Cardiac septum (tissue), 1 donor: ENCODE measurements at places on chromosomes 3 and 15. TPM values are rescaled to one million over a fixed set of nuclear protein-coding genes. Genes with fewer than 3 reads are reported as not detected.

The NGLY1 gene
- 29.3 TPM for total RNA-seq

GRCh38 chr15:52424856-52425431 is 103.7 kb downstream of the MYO5A start:
- DNase-seq, result no peak

GRCh38 chr3:112654979-112655378 is 14.0 kb upstream of the CCDC80 start:
- DNase-seq, result no peak

- no peak for DNase-seq
Measured at GRCh38 chr3:49523756-49524747, 30.2 kb upstream of the BSN start.

The TMEM158 gene
- total RNA-seq, result 0.38 TPM

DNA sequence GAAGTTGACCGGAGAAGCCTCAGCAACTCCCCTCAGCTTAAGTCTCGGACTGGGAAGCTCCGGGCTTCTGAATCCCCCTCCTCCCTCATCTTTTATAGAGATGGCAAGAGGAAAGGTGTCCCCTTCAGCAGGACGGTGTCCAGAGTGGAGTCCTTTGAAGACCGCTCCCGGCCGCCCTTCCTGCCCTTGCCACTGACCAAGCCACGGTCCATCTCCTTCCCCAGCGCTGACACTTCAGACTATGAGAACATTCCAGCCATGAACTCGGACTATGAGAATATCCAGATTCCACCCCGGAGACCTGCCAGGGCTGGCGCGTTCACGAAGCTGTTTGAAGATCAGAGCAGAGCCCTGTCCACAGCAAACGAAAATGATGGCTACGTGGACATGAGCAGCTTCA is 2.4 kb downstream of the FGD5 start:
- DNase-seq, result no peak

GRCh38 chr15:65355173-65355987 is 22.4 kb downstream of the IGDCC3 start:
- no peak for DNase-seq

DNA sequence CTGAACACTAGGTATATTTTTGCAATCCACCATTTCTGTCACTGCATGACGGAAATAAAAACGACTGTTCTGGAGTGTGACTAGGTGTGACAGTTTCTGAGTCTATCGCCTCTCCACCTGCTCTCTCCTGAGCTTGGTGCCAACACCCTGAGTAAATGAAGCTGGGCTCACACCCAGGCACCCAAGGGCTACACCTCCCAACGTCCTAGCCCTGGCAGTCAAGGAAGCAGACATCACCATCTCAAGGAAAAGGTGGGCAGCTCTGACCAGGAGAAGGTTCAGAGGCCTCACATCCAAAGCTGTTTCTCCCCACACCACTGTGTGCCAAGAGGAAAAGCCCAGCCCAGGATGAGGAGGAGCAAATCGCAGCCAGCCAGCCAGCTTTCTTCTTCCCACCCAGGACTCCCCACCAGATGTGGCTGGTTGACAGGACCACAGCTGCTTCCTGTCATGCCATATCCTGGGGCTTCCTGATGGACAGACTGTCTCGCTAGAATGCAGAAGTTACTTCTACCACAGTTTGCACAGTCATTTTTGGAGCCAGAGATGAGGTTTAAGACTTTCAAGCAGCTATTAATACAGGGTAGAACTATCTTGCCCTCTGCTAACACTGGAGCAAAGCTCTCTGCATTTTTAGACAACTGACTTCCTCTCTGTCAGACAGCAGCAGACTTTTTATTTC is 3.3 kb downstream of the SCAMP2 start:
- DNase-seq, result peak; percentile 81

The ZNF662 gene
- total RNA-seq, result 6.6 TPM

The PRR20G gene
- not detected for total RNA-seq

The MST1 gene
- 6.4 TPM for total RNA-seq

The SLC38A3 gene
- total RNA-seq, result 6.6 TPM

DNA sequence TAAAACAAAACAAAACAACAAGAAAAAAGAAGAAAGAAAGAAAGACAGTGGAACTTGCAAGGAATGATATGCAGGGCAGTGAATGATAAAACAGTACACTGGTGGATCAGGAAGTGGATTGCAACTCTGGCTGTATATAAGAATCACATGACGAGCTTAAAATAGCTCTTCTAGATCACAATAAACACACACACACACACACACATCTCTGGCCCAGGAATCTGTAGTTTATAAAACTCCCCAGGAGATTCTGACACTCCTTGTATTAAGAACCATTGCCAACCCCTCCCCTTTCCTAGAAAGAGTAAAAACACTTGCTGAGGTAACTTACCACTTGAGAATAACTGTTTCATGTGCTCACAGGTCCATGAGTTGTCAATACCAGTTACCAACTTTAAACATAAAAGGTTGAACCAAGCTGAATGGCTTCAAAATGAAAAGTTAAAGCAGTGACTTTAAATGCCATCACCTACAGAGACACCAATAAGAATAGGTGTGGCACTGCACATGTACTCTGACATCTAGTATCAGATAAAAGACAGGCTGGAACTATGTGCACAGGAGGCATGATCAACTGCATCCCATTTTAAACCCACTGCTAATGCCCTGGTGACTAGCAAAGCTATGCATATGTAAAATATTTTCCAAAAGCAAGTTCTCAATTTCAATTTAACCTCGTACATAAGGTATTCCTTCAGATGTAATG is 3.9 kb downstream of the CPOX start:
- no peak for DNase-seq

GRCh38 chr3:73766599-73767381 is 142.0 kb upstream of the PDZRN3 start:
- DNase-seq, result no peak

DNA sequence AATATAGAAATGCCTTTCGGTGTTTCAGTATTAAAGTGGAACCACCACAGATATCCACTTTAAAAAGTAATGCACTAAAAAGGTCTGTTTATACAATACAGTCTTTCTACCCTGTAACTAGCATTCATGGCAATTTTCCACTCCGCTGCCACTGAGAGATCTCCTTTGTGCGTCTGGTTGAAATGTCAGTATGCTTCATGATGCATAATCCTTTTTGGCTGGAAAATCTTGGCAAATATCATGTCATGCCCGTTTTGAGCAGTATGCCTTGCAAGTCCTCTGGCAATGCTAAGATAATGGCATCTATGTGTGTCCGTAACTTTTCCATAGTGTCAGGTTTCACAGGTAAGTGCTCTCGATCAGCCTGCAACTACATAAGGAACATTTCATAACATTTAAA is 30.8 kb upstream of the ARF4 start:
- no peak for DNase-seq

DNA sequence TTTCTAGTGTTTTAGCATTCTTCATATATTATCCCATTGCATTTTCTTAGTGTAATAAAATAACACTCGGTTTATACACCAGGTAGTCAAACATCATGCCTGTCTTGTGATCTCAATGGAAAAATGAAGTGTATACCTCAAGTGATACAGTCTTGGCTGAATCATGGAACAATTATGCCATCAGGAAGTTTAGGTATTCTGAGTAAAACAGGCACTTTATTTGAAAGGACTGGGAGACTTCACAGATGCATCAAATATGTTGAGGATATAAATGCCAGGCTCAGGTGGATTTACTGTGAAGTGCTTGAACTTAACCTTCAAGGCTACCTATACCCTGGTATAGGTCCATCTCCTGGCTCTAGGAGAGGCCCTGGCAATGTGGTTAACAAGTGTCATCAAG is 8.5 kb downstream of the TGFBR2 start:
- DNase-seq, result no peak

DNA sequence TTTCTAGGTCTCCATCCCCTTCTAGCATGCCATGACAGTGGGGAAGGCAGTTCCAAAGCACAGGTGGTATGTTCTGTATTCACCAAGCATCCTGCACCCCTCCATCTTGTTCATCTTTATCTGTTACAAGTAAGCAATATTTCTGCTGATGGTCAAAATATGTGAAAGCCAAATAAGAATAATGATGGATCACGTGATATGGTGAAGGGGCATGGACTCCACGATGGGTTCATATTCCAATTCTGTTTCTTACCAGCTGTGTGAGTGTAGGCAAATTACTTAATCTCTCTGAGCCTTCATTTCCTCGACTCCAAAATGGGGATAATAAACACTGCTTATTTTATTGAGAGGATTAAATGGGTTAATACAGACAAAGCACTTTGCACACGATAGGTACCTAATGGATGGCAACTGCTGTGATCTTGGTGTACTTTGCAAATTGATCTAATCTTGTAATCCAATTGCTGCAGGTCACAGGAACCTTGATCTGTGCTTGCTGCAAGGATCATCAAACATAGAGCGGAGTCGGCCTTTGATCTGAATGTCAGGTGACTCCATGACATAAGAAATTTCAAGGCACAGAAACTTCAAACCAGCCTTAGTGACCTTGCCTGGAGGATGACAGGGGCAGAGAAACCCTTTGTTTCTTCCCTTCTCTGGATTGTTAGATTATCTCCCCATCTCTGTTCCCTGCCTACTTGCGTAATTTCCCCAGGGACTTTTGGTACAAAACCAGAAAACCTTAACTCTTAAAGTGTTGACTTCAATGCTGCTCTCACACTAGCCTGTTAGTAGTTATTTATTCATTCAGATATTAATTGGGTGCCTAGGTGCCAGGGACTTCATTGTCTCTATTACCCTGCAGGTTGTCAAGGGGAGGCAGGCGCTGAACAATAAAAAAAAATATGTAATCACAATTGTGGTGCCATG is 25.8 kb downstream of the SIAH2 start:
- DNase-seq, result no peak

The EPHB3 gene
- total RNA-seq, result 3.6 TPM

DNA sequence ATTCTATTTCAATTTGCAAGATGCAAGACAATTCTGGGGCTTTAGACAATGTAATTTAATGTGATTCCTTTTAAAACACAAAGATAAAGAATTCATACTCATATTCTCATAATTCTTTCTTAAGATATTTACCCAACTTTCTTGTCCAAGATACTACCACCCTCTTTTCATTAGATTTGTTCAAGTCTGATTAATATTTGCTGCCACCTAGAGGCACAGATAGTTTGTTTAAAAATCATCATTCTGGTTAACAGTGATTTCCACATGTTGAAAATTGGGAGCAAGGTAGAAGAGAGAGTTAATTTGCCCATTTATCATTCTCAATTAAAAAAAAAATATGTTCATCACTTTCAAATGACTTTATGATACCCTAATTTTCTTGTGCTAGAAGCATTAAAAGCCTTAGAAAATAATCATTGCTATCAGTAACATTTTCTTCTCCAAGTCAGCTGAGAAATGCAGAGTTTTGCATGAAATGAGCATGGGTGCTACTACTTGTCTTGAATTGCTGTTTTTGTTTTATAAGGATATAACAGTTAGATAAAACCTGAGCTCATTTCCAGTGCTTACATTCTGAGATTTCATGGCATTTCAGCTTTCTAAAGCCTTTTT is 11.6 kb downstream of the TAMM41 start:
- no peak for DNase-seq

DNA sequence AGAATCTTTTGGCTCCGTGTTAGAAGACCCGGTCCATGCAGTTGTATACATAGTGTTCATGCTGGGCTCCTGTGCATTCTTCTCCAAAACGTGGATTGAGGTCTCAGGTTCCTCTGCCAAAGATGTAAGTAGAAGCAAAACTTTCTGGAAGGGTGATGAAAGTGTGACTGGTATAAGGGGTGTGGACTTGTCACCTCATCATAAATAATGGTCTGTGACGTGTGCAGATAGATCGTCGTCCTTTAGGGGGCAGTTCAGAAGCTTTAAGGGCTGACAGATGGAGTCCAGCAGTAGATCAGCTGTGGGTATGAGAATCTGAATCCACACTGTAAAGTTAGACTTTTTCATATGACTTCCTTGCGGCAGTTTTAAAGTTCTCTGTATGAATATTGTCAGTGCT is 15.3 kb downstream of the SEC61A1 start:
- DNase-seq, result no peak

DNA sequence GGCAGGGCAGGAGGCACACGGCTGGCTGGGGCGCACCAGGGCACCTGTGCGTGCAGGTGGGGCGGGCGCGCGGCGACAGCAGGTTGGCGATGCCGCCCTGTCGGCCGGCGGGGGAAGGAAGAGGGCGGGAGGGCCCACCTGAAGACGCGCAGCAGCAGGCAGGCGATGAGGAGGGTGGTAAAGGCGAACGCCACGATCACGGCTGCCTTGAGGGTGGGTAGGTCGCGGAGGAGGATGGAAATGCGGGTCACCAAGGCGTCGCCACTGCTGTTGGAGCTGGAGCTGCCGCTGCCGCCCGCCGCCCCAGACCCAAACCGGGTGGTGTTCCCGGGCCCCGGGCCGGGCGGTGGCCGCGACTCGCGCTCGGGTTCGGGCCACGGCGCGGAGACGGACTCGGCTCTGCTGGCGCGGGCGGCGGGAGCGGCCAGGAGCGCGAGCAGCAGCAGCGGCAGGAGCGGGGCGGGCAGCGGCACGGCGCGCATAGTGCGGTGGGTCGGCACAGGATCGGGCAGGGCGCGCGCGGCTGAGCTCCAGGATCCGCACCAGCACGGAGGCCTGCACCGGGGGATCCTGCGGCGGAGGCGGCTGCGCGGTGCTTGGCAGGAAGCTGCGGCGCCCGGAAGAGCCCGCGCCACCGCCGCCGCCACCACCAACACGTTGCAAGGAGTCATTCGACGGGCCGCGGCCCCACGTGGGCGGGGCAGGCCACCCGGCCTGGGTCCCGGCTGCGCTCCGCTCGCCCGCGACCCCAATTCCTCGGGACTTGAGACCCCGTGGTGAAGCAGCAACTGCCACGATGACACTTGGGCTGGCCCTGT is at the start of gene FAM174B:
Gene FAM174B (minus strand): TSS at position 598 of the 818 bp plus-strand sequence.
- no peak for DNase-seq

DNA sequence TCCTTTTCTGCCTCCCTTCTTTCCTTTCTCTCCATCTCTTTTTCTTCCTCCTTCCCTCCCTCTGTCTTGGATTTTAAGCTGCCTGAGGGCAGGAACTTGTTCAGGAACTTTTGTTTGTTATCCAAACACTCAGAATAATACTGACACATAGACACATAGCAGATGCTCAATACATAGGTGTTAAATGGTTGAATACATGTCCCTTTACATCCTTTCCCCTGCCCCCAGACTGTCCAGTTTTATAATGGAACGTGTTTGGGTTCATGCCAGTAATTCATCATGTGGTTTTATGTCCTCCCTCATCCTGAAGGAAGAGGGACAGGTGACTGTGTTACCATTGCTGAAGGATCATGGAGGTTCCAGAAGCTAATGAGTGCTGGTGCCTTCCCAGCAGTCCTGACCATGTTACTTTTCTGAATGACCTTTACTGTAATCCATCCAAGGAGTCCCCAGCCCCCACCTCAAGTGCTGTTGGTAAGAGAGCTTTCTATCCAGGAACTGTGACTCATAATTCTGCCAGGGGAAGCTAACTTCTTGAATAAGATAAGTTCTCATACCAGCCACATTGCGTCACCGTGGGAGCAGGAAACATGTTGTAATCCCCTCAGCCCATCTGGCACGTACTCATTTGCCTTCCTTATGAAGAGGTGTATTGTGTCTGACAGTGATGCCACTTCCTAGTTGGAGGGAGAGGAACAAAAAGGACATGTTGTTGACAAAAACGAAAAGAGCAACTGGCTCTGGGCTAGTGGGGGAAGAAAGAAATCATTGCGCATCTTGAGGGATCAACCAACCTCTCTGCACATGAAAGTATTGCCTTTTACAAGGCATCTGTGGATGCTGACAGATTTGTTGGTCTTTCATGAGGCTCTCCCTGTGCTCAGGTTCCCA is 52.4 kb downstream of the IL1RAP start:
- DNase-seq, result peak; percentile 95

GRCh38 chr15:71133747-71134472 is 18.6 kb downstream of the THSD4 start:
- DNase-seq, result no peak
